Spleen (tissue), 13 donors: ENCODE measurements at places on chromosomes 7 and 10. TPM values are rescaled to one million over a fixed set of nuclear protein-coding genes. Genes with fewer than 3 reads are reported as not detected.

- no peak for DNase-seq
Observed at GRCh38 chr7:3616306-3616705, 315.3 kb downstream of the SDK1 start.

The SLC26A5 gene
- 0.17 TPM for polyA plus RNA-seq

- DNase-seq, result peak; percentile 6
Observed at GRCh38 chr10:13681528-13681927, 94.8 kb downstream of the PRPF18 start.

- DNase-seq, result no peak
Observed at GRCh38 chr10:43194859-43195258, 56.6 kb downstream of the CSGALNACT2 start.

DNA sequence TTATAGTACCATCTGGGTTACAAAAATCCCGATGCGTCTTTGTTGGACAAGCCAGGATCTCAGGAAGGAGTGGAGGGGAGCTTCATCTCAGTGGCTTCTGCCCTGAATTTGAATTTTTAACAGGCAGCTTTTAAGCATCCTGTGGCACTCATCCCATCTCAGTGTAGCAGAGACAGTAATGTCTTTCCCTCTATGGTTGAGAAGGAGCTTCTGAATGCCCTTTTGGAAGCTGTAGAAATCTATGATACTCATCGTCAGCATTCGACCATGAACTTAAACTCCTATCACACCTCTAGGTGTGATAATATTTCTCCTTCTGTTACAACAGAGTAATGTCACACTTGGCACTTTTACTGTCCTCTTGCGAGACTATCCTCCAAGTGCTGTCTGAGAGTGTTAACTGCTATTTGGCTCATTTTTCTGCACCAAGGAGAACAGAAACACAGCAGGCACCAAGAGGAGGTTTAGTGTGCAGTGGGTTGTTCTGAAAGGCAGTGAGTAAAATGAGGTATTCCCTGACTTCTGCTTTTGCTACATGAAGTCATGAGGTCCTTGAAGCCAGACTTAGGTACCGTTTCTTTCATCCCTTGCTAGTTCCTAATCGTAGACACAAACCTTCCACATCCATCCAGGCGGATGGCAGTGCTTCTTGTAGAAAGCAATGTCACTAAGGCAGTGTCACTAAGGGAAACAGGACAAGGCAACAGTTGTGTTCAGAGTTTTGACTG lies 177.4 kb downstream of the CELF2 start:
- no peak for DNase-seq

GRCh38 chr7:137987563-137987962 lies 14.3 kb downstream of the CREB3L2 start:
- no peak for DNase-seq

DNA sequence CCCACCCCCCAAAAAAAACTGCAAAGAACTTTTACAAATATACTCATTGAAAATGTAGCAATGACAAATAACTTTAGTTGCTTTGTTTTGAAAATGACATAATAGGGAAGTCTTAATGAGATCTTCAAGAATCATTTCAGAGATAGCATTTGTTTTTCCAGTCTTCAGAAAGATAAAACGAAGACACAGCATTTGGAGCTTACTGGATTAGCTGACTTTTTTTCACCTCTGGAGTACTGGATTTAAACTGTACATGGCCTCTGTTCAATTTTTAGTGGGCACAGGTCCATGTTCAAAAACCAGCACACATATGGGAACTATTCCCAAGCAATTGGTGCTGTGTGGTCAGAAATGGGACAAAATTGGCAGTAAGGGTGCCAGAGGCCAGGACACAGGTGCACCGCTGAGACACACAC lies 3.9 kb downstream of the RAB11FIP2 start:
- no peak for DNase-seq

GRCh38 chr10:69956741-69957230 lies 95.9 kb upstream of the MACROH2A2 start:
- no peak for DNase-seq

GRCh38 chr7:112708236-112708635 lies 82.0 kb downstream of the TMEM168 start:
- no peak for DNase-seq

- no peak for DNase-seq
Observed at GRCh38 chr7:33806298-33807154, 98.8 kb upstream of the BMPER start.

The LEP gene
- polyA plus RNA-seq, result 0.21 TPM

DNA sequence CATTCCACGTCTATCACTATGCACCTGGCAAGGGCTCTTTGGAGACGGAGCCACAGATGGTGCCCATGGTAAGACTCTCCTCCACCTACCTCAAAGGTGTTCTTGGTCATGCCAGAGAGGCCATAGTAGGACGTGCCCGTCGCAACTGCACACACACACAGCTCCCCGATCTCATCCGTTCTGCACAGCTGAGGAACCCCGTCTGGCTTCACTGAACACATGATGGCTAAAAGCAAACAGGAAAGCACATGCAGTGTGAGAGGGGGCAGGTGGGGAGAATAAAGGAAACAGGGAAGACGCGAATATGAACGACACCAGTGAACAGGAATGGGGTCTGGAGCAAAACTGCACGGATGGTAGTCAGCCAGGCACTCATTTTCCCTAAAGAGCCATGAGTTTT lies 230.9 kb downstream of the ZMYND11 start:
- peak; percentile 63 for DNase-seq

The CLCN1 gene
- 0.06 TPM for polyA plus RNA-seq

The CHN2 gene
- 8.2 TPM for polyA plus RNA-seq

The METTL27 gene
- 0.67 TPM for polyA plus RNA-seq

The SAP25 gene
- 50.6 TPM for polyA plus RNA-seq

The PNLIPRP2 gene
- not detected for polyA plus RNA-seq

- no peak for DNase-seq
Observed at GRCh38 chr10:119446441-119447277, 95.9 kb downstream of the RGS10 start.

DNA sequence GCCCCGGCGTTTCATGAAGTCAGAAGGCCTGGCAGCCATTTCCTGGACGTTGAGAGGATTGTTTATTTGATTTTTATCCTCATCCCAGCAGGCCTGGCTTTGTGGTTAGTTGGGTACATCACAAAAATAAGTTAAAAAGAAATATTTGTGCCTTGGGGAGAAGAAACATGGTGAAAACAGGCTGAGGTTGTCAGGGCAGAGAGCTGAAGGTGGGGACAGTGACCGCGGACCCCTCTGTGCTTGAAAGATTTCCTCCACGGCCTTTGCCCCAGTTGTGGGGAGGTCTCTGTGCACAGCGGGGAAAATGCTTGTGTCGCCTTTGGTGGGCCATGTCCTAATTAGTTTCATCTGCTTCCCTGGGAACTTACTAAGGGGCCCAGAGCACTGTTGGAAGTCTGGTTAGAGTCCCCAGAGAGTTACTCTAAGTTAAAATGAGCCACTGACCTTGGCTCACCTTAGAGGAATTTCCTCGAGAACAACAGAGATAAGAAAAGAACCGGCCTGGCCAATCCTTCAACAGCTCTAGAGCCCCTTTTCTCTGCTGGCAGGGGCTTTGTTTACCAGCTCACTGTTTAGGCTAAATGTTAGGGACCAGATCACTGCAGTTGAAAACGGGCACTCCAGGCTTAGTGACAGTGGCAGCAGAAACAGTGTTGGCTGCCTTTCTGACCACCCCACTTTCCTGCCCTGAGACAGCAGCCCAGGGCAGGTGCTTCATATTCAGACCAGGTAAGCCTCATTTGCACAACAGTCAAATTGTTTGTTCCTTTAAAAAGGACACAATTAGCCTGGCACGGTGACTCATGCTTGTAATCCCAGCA lies 37.9 kb downstream of the CRCP start:
- no peak for DNase-seq

DNA sequence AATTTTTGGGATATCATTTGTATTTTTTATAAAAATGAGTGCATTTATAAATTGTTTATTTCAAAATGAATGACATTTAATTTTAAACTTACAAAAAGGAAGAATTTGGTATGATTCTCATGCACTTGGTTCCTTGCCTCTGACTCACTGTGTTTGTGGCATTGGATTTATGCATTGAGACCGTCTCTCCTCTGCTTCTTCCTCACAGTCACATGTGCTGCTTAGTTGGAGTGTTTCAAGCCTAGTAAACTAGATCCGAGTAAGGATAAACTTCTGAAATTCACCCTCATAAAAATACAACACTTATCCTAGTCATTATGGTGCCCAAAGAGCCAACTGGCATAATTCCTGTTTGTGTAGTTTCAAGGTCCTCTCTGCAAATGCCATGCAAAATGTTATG lies 19.1 kb upstream of the FZD8 start:
- DNase-seq, result no peak

DNA sequence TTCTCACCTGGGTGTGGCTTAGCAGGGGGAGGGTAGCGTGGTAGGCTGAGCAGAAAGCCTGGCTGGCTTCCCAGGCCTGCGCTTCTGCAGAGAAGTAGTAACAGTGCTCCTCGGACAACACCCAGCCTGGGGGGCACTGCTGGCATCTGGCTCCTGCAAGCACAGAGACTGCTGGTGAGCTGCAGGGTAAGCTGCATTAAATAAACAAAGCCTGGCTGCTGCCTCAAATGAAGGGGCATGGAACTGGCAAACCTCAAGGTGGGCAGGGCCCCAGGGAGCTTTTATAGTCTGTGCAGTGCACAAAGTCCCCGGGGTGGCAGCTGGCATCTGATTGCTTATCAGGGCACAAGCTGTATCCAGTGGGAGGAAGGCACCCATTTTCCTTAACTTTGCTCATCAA lies 3.9 kb downstream of the KLRG2 start:
- no peak for DNase-seq

GRCh38 chr7:129103561-129104324 lies 40.8 kb upstream of the TSPAN33 start:
- no peak for DNase-seq

DNA sequence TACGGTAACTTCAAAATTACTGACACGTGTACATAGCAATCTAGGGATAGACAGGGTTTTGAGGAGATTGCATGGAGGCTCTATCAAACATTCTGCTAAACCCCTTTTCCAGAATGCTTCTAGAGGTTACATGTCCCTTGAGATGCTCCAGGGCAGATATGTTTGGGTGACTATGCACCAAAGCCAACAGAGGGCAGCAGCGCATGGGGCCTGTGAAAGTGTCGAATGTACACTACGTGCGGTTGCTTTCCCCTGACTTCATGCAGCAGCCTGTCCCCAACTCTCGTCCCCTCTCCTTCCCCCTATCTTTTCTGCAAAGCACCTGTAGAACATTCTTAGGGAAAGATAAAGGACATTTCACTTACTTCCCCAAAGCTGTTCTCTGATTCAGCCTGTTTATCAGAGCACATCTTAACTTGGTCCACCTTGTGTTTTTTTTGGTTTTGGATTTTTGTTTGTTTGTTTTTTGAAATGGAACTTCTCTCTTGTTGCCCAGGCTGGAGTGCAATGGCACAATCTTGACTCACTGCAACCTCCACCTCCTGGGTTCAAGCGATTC lies 90.2 kb downstream of the UBE3C start:
- no peak for DNase-seq

DNA sequence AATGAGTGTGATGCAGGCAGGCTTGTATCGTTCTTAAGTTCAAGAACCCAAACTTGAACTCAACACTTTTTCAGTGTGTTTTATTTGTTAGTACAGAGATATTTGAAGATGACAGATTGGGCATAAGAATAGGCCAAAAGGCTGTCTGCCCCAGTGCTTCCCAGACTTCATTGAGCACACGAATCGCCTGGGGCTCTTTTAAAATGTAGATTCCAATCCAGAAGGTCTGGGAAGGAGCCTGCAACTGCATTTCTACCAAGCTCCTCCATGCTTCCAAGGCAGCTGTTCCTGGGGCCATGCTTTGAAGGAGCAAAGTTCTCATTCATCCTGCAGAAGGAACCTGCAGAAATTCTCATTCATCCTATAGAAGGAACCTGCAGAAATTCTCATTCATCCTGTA lies 114.5 kb upstream of the INSYN2A start:
- no peak for DNase-seq

GRCh38 chr7:144584726-144585125 lies 181.2 kb upstream of the NOBOX start:
- DNase-seq, result no peak

- no peak for DNase-seq
Observed at GRCh38 chr7:50647286-50647980, 82.2 kb upstream of the DDC start.

The PKD2L1 gene
- 2.2 TPM for polyA plus RNA-seq
